ENCODE measurements at places on chromosomes 2 and 18. TPM values are rescaled to one million over a fixed set of nuclear protein-coding genes. Genes with fewer than 3 reads are reported as not detected.

- DNase-seq, result peak; percentile 24
These were observed 135.5 kb downstream of the UXS1 start for GRCh38 chr2:106058469-106059137.

DNA sequence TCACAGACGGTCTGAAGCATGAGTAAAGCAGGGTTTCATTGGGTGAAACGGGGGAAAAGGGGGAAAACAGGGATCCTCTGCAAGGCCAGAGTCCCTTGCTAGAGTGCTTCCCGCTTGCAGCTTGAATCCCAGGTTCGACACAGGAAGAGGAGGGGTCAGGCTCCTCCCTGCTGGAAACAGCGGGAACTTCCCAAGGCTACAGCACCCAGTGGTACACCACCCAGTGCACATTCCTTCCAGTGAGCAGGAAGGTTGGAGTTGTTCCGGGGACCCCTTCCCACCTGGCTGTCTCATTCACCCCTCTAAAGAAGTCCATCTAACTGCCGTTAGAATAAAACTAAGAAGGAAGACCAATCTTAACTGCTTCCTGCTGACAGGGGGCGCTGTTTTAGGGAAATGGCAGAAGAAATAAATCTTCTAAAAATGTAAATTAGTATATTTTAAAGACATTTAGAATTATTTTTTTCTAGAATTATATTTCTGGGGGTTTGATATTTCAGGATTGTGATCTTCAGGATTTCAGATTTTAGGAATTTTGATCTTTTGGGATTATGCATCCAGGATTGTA, 230.9 kb downstream of the RBM43 start:
- DNase-seq, result no peak

Gene YES1
- total RNA-seq, result 9.2 TPM

Gene AGXT
- not detected for total RNA-seq

- no peak for DNase-seq
These were observed 254.9 kb upstream of the HS6ST1 start for GRCh38 chr2:128573531-128573930.

- no peak for DNase-seq
These were observed 327.5 kb upstream of the HNRNPA3 start for GRCh38 chr2:176885001-176885643.

Gene MYO5B
- total RNA-seq, result not detected

Gene SOX11
- not detected for total RNA-seq
